ENCODE measurements at places on chromosomes 2 and 18.

DNA sequence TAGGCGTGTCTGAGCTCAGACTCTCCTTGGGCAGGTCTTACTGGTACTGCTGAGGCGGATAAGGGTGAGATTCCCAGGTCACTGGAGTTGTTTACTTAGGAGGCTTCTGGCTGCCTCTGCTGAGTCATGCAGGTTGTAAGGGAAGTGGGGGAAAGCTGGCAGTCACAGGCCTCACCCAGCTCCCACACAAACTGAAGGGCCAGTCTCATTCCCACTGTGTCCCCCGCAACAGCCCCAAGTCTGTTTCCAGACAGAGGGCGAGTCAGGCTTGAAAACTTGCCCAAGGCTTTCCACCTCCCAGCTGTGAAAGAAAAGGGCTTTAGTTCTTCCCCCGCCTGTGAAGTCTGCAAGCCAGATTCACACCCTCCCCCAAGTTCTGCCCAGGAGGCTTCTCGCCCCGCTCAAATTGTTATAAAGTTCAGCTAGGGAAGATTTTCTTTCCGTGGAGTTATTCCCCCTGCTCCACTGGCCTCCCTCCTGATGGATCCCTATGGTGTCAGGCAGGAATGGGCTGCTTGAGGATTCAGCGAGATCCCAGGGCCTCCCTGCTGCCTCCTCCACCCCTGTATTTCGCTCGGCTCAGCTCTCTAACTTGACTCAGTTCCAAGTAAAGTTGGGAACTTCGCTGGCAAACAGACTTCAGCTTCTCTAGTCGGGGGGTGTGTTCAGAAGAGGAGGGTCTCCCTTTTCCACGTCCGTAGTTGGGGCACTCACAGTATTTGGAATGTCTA is 248.6 kb downstream of the NR4A2 start:
- DNase-seq: no peak

DNA sequence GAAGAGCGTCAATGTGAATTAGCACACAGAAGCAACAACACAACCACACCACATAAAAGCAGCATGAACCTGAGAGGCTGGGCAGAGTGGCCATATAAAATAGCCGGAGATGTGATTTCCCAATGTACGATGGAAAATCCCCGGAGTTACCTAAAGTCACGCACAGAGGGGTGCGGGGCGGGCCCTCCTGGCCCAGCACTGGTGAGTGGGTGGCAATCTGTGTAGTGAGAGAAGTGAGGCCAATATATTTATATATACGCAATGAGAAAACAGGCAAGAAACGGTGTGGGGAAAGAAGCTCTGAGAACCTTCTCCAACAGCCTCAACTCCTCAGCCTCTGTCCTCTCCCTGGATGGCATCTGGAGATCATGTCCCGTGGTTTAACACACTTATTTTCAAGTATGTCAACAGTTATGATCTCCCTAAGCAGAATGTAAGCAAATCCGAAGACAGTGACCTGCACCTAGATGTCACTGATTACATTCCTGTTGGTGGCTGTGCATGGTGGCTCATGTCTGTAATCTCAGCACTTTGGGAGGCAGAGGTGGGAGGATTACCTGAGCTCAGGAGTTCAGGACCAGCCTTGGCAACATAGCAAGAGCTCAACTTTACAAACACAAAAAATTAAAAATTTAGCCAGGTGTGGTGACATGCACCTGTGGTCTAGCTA is 41.6 kb downstream of the CRACDL start:
- DNase-seq: no peak

GRCh38 chr2:2333076-2333475 is 2.0 kb upstream of the MYT1L start:
- no peak for DNase-seq

DNA sequence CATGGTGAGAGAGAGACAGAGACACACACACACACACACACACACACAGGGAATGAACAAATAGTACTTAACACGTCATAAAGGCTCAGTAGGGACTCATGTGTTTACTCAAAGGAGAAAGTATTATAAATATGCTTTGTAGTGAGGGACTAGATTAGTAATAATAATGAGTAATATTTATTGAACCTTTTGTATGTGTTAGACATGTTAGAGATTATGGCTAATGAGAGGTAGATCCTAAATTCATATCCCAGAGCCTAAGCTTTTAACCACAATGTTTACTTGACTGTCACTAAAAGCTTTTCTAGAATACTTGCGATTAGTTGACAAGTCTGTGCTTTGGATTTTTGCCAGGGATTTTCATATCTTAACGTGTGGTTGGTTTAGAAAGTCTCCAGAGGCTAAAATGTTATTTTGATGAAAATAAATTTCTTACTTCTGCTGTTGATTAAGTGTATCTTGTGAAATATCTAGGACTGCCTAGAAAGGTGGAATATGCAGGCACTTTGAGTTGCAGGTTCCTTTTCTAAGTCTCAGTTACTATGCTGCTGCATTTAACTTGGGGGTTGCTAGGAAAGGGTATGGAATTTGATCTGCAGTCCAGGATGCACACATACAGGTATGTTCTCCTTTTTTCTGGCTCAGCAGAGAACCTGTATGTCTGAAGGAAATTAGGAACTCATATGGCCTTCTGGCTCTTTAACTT is 64.5 kb downstream of the UBR3 start:
- no peak for DNase-seq

DNA sequence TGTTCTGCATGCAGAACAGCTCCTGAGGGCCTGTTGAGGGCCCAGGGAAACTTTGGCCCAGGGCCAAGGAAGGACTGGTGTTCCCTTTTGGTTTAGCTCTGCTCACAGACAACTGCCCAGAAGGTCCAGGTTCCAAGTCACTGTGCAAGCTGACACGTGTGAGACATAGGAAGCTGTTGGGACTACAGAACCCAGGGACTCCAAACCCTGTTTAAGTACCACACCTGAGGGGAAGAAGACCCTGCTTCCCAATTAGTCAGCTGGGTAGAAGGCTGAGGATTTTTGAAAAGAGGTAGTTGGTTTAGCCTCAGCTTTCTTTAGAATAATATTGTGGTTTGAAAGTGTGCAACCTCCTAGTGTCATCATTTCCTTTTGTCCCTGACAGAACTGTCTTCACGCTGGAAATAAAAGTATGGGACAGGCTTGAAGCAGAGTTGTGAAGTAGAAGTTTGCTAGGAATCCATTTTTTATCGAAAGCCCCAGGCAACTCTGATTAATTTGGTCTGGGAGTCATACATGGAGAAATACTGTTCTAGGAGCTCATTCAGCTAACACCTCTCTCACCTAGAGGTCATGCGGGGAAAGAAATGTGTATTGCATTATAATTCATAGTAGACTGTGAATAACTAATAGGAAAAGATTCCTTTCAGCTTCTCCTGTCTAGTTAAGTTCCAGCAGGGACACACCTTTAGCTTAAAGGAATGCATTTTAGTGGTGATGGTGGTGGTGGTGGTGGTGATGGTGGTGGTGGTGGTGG is 19.9 kb upstream of the IL1RL1 start:
- no peak for DNase-seq

DNA sequence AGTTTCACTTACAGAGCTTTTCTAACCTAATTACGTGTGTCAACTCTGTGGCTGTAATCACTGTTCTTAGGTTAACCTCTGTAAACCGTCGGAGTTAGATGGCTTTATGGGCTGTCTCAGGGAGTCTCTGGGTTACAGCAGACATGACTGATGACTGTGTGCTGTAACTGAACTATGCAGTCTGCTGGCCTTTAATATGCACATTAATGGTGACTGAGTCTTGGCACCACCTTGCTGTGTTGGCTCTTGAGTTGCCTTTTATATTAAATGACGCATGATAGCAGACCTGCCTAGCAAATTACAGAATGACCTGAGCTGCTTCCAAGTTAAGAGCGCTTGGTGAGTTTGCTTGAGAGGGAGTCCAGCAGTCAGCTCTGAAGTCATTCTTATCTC is 90.1 kb downstream of the ACKR3 start:
- DNase-seq: no peak

DNA sequence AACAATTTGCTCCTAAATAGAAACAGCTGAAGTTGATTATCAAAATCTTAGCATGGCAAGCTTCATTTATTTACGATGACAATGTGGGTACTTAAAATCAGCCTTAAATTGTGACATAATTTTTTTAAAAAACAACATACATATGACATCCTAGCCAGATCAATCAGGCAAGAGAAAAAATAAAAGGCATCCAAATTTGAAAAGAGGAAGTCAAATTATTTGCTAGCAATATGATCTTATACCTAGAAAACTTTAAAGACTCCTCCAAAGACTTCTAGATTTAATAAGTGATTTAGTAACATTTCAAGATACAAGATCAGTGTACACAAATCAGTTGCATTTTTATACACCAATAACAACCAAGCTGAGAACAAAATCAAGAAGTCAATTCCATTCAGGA is 14.3 kb upstream of the PPP3R1 start:
- DNase-seq: no peak

DNA sequence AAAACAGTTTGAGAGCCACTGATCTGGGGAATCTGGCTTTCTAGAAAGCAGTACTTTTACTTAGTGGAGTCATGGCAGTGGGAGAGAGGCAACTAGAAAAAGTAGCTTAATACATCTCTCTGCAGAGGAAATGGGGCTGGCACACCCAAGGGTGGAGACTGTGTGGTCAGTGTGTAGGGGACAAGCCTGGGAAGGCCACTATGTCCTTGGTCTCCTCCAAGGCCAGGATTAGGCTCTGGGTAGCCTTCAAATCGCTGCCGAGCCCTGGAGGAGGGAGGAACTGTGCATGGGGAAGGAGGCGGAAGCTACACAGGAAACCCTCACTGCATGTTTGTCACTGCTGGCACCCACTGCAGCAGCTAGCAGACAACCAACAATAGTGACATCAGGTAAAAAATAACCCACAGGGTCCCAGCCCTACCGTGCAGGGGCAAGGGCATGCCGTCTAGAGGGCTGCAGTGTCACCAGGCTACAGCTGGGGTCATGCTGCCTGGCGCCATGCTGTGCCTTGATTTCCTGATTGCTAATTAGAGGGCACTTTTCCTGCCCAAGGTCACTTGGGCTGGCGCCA is 34.8 kb downstream of the LBH start:
- DNase-seq: peak; percentile 39

DNA sequence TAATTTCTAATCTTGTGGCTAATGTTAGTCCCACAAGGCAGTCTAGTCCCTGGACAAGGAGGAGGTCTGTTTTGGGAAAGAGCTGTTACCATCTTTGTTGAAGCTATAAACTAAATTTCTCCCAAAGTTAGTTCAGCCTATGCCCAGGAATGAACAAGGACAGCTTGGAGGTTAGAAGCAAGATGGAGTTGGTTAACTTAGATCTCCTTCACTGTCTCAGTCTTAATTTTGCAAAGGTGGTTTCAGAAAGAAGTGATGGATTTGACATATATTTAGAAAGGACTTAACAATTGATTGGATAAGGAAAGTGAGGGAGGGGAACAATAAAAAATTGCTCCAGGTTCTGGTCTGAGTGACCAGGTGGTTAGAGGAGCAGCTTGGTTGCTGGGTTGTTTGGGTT is 14.6 kb upstream of the SCYGR1 start:
- no peak for DNase-seq

GRCh38 chr2:10193851-10194820 is 71.6 kb downstream of the RRM2 start:
- no peak for DNase-seq

- no peak for DNase-seq
Measured at GRCh38 chr2:74887960-74888700, 54.2 kb downstream of the HK2 start.

GRCh38 chr2:173210270-173211196 is 134.9 kb downstream of the MAP3K20 start:
- DNase-seq: peak; percentile 20

GRCh38 chr2:240759459-240759858 is 60.6 kb downstream of the KIF1A start:
- no peak for DNase-seq

- no peak for DNase-seq
Measured at GRCh38 chr2:11837875-11838734, 91.7 kb downstream of the LPIN1 start.
